GM04503 (cell line): ENCODE measurements at places on chromosomes 13 and 19.

GRCh38 chr19:19477705-19478383, 37.5 kb downstream of the TSSK6 start:
- no peak for DNase-seq

DNA sequence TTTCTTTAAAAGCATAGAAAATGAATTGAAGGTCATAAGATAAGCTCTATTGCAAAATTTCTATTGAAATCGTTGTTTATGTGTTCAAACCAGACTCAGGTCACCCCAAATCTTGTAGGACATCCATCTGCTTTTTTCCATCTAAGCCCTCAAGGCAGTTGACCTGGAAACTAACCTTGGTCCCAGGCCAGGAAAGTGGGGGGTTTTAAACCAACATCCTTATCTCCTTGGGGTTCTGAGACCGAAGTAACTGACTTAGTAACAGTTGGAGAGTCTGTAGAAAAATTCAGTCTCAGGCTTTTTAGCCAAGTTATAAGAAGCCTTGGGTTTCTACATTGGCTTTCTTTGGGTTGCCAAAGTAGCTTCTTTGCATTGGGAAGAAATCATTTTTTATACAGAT, 23.4 kb downstream of the ZNF507 start:
- no peak for DNase-seq

DNA sequence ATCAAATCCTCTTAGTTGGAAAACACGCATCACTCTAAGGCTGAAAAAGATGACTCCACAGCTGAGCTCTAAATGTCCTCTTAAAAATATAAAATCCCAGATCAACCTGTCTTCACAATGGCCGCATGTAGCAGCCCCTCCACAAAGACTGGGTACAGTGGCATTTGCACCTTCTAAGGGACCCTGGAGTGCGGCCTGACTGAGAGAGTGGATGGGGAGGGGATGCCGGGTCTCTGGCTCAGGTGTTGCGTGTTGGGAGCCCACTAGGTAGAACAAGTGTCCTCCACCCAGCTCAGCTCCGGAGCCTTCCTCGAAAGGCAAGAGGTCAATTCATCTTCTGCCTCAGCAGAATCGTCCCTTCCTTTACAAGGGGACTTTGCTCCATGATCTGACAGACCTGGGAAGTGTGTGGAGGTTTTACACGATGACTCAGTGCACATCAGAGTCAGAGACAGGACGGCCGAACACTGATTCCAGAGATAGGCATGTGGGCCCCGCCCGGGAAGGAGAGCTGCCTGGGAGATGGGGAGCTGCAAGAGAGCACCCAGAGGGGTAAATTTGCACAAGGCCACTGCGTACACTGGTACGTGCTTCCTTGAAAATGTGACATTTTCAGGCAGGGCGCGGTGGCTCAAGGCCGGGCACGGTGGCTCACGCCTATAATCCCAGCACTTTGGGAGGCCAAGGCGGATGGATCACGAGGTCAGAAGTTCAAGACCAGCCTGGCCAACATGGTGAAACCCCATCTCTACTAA, 23.5 kb upstream of the SLC15A1 start:
- peak; percentile 41 for DNase-seq

DNA sequence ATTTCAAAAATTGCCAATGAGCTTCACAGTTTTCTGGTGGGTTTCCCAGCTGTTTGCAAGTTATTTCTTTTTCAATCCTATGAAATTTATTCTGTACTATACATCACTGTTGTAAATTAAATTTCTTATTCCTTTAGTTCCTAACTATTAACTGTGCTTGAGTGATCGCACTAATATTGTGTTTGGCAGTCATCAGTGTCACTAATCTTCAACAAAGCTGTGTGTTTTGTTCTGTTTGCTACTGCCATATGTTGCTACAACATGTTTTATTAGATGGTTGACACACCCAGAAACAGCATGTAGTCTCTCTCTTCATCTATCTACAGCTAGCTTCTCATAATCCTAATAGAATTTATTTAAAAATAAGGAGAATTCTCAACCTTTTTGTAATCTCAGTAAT, 453.6 kb upstream of the PRR20A start:
- no peak for DNase-seq

DNA sequence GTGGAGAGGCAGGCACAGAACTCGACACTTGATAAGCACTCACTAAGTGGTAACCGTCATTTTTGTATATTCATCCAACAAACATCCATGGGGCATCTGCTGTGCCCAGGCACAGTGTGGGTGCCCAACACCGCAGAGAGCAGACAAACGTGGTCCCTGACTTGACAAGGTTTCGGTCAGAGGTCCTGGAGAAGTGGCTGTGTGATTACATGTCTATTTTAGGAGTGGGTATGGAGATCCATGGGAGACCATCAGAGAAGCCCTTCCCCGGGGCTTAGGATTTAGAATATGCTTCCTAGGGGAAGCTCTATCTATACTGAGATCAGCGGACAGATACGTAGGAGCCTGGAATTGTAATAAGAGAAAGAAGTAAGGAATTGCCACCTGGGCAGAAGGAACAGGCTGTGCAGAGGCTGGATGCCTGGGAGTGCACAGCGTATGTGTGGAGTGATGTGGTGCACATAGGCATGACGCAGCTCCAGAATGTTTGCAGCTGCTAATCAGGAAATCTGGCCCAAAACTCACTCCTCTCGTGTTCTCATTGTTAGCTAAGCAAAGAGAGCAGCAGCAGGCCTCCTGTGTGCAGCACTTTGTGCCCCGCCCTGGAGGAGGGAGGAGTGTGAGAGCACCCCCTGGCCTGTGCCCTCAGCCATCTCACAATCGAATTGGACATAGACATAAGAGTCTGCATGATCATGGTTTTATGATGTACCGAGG, 23.0 kb upstream of the IRS2 start:
- DNase-seq: no peak

DNA sequence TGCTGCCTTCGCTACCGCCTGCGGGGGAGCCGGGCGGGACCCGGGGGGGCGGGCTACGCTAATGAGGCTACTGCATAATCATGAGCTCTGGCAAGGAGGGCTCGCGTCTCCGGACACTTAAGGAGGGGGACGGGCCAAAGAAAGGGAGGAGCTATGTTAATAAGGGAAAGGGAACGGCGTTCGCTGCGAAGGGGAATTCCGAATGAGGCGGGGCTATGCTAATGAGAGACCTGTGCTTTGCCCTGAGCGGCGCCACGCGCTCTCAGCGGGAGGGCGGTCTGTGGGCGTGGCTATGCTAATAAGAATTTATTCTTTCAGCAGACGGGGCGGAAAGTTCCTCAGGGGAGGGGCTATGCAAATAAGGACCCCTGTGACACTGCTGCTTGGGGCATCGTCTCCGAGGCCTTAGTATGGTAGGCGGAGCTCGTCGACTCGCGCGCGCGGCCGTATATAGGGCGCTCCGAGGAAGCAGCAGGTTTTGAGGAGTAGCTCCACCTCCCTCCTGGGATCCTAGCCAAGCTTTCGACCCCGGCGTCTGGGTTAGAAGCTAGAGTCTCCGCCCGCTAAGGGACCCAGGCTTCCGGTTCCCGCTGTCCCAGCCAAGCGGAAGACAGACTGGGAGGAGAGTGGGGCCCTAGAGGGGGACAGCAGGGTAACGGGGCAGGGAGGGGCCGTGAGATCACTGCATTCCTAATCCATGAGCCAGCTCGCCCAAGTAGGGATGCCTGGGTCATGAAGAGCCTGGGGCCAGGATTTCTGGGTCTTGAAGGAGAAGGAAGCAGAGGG, at the start of gene RRAS:
TSS of gene RRAS (minus strand) at position 31 of the 786 bp plus-strand sequence. CDS start 45 bp downstream, outside the sequence.
- peak; percentile 99 for DNase-seq

DNA sequence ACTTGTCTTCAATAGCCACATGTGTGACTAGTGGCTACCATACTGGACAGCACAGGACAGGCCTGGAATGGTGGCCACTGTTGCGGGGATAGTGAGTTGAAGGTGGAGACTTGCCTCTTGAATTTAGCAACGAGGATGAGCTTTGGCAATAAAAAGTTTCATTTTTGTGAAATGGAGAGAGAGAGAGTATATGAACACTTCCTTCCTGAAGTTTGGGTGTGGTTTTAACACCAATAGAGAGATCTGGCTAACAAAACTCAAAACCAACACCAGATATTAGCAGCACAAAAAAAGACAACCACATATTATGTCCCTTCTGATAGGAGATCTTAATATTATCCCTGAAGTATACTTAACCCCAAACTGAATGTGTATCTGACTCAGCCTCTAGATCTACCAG, 6.3 kb upstream of the LRFN3 start:
- no peak for DNase-seq

- no peak for DNase-seq
Measured at GRCh38 chr13:41012536-41012935, 6.6 kb downstream of the ELF1 start.

DNA sequence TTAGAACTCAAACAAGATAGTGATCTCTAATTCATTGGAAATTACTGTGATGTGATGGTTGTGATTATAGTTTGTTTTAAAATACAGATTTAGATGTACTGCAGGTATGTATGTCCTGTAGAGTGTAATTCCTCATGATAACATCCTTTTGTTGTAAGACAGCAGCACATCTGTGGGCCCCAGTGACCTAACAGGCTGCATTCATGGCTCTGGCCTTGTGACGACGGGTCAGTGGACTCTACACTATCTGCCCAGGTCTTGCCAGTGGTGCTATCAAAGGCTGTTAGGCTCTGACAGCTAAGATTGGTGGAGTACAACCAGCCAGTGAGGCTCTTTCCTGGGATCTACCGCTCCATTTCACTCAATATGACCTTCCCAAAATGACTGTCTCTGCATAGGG, 158.4 kb downstream of the MTUS2 start:
- no peak for DNase-seq

DNA sequence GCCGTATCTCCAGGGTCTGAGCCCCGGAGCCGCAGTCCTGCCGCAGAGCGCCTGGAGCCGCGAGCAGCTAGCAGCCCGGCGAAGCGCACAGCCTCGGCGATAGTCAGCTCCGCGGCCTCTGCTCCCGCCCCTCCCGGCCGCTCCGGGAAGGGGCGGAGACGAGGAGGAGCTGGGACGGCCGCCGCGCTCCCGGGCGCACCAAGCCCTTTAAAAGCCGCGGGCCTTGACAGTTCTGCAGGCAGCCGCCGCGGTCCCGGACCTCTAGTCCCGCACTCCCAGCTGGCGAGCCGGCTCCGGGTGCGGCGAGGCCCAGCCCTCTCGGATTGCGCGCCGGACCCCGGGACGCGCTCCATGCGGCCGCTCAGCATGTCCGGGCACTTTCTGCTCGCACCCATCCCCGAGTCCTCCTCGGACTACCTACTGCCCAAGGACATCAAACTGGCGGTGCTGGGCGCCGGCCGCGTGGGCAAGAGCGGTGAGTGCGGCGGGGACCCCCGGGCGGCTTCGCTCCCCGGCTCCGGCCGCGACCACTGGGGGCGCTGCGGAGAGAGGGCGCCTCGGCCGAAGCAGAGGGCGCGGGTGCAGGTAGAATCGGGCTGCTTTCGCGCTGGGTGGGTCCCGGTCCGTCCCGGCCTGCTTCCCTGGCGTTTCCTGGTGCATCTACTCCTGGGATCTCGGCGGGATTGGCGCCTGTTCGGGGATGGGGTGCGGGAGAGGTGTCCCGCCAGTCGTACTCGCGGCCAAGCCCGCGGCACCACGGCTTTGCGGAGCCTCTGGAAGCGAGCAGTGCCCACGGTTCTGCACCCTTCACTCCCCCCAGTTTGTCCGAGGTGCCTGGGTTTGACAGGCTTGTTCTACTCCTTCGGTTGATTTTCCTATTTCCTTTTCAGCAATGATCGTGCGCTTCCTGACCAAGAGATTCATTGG, at the start of gene RASL11A:
TSS of gene RASL11A (plus strand) at position 237 of the 927 bp plus-strand sequence. CDS start at position 352, 115 bp downstream.
- DNase-seq: peak; percentile 34

- DNase-seq: no peak
Measured at GRCh38 chr19:57171551-57172081, 4.3 kb upstream of the DUXA start.

- no peak for DNase-seq
Measured at GRCh38 chr13:113170511-113170910, 12.1 kb downstream of the PROZ start.

- no peak for DNase-seq
Measured at GRCh38 chr13:95352486-95352885, 51.2 kb upstream of the ABCC4 start.

DNA sequence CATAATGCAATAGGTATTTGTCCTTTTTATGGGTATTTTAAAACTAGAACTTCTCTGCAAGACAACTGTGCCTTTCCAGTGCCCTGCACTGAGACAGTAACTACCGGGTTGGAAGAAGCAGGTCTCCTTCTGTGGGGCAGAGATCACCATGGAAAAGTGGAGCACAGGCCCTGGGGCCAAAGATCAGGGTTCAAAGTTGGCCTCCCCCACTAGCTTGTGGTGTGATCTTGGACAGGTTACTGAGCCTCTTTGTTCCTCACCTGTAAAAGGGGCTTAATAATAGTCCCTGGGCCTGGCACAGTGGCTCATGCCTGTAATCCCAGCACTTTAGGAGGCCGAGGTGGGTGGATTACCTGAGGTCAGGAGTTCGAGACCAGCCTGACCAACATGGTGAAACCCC, 68.3 kb downstream of the CEBPG start:
- DNase-seq: no peak

GRCh38 chr19:55644191-55644833, 863 bp downstream of the ZNF581 start:
- DNase-seq: no peak

- DNase-seq: no peak
Measured at GRCh38 chr19:17420475-17420924, 653 bp downstream of the MVB12A start.

- no peak for DNase-seq
Measured at GRCh38 chr19:21256722-21257121, 72.5 kb downstream of the ZNF708 start.

- no peak for DNase-seq
Measured at GRCh38 chr13:27280009-27280656, 9.5 kb downstream of the RASL11A start.

DNA sequence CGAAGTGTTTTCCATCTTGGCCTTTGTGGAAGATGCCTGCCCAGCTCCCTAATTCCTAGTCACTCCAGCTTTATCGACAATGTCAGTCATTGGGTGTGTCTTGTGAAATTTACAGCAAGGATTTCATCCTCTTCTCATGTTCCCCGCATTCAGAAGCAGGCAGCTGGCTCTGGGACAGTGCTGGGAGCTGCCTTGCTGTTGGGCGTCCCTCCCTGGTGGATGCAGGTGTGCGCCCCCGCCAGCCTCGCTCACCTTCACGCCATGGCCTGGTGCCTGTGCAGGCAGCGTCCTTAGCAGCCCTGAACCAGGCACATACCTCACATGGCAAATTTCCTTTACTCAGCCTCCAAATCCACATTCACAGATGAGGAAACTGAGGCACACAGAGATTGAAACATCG, 39.7 kb upstream of the TFDP1 start:
- DNase-seq: no peak

- no peak for DNase-seq
Measured at GRCh38 chr13:50359041-50359367, 343.8 kb downstream of the KCNRG start.
